ENCODE measurements at places on chromosomes 6 and 20.

DNA sequence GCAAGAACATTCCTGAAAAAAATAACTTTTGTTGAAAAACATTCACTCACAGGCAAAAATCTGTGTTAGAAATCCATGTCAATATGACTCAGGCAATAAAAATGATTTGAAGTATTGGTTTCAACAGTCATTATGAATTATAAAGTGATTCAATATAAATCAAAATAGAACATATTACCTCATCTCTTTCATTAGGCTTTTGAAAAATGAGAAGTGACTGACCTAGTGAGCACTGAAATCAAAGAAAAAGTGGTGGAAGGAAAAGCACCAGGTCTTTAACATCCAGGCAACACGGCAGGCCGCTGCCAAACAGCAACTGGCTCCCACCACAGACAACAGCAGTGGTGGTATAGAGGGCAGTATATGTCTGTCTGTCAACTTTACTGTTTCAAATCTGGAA, 68.9 kb downstream of the MAN1A1 start:
- DNase-seq: no peak

DNA sequence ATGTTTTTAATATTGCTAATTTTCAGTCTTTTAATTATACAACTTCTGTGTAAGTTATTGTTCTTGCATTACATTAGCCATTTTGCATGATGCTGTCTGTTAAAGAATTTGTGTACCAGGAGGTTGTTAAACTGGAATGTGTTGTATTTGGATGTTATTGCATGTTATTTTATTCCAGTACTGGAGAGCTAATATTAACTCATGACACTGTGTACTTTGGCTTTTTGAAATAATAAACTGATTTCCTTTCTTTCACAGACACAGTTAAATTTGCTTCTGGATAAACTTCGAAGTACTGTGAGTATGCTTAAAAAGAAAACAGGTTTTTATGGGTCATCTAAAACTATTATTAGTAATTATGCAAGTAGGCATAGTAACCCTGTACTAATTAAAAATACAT, 121.3 kb downstream of the MYO6 start:
- DNase-seq: no peak

DNA sequence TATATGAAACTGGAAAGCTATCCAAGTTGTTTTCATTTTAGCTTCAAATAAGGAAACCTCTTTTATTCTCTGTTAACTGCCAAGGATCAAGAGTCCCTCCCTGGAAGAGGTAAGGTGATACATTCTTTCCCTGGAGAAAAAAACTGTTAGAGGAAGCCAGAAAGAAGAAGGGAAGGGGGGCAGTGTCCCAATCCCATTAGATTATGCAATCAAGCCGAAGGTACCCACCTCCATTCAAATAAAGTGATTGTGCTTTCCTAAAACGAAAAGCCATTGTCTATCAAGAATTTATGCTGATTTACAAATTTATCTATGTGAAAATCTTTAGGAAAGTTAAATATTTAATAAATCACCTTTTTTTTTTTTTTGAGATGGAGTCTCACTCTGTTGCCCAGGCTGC, 9.5 kb upstream of the UQCC1 start:
- DNase-seq: no peak

DNA sequence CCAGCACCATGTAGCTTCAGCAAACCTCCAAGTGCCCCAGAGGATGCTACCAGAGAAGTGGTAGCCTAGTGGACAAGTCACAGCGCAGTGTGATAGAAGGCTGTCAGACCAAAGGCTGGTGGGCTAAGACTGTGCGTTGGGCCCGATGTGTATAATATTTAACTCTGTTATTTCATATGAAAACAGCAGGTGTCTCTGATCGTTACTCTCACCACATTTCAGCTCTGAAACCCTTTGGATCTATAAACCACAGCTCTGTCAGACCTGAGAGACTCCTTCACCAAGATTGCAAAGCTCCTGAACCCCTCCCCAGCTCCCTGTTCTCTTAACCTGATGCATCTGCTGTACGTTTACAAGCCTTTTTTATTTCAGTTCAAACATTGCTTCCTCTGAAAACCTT, 43.8 kb downstream of the ISM1 start:
- DNase-seq: no peak

DNA sequence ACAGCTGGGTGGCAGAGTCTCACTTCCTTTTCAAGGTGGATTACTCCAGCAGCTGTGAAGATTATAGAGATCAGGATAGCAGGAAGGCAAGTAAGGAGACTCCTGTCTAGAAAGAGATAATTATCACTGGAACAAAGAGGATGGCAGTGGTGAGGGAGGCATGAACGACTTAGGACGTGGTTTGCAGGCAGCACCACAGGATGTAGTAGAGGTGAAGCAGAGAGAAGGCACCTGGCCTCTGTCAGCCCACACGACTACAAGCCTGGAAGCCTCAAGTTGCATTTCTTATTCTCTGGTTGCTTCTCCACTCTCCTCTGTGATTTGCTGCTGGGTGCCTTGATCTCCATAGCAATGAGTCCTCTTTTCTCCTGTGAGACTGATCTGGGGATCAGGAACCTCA, 62.7 kb downstream of the TSHZ2 start:
- no peak for DNase-seq
